ENCODE measurements at places on chromosomes 2 and 18.

DNA sequence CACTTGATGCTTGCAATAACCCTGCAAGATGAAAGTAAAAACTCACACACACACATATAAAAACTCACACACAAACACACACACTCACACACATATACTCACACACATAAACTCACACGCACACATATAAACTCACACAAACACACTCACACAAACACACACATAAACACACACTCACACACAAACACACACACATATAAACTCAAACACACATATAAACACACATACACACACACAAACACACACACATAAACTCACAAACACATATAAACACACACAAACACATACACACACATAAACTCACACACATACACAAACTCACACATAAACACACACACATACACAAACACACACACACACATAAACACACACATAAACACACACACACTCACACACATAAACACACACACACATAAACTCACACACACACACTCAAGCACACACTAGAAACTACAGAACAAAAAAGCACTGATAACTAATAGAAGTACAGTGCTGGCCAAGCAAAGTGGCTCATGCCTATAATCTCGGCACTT, 117.7 kb upstream of the TEKT4 start:
- DNase-seq, result no peak

DNA sequence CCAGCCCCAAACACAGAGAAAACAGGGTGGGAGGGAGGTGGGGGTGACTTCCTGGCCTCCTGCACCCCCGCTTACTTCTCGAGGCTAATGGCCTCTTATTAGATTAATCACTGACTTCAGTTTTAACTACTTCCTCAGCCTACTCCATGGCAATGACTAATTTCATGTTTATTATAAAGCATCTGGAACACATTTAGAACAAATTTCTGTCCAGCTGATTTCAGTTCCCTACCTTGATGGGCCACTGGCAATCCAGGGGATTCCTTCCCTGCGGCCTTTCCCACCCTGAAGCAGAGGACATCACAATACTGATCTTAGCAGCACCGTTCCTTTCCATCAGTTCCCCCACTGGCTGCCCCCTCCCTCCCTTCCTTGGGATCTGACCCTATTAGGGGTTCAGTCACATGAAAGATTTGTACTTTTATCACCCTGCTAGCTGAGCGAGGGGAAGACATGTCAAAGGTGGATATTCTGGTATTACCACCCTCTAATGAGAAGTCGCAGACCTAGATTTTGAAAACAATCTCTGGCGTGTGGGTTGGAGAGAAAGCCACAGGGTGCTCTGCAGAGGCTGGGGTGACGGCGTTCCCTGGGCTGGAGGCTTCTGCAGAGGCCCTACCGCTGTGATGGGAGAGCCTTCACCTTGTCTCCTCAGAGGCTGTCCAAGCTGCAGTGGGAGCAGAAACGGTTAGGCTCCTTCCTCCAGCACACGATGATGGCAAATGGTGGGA, 67.6 kb downstream of the KIAA2012 start:
- no peak for DNase-seq

- DNase-seq, result no peak
Observed at GRCh38 chr18:45792506-45793263, 32.8 kb upstream of the SIGLEC15 start.

DNA sequence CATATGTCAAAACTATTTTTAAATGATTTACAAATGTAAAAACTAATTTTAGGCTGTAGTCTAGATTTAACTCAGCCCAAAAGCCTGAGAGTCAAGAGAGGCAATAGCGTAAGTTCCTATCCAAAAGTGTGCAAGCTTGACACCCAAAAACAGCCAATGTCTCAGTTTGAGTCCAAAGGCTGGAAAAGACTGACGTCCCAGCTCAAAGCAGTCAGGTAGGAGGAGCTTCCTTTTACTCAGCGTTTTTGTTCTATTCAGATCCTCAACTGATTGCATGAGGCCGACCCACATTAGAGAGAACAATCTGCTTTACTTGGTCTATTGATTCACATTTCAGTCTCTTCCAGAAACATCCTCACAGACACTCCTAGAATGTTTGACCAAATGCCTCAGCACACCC, 51.8 kb downstream of the MYL12B start:
- DNase-seq, result no peak

Measured in stimulated activated CD4-positive, alpha-beta T cell treated with anti-CD3 and anti-CD28 coated beads, Interleukin-15, amount 100 ng/mL, for 24 hours (primary cell).